ENCODE measurements at places on chromosomes 4 and X. TPM values are rescaled to one million over a fixed set of nuclear protein-coding genes. Genes with fewer than 3 reads are reported as not detected.

BGN gene
- 13.2 TPM for total RNA-seq

TRIM75 gene
- not detected for total RNA-seq

CXCL5 gene
- total RNA-seq, result not detected

PABPC5 gene
- total RNA-seq, result 1.1 TPM

PWWP3B gene
- not detected for total RNA-seq

HTR2C gene
- not detected for total RNA-seq

SLC10A6 gene
- not detected for total RNA-seq

ANOS1 gene
- total RNA-seq, result not detected

MAGEE2 gene
- total RNA-seq, result not detected

PLS3 gene
- 12.6 TPM for total RNA-seq

EDNRA gene
- 7.4 TPM for total RNA-seq

TMEM271 gene
- not detected for total RNA-seq

DNA sequence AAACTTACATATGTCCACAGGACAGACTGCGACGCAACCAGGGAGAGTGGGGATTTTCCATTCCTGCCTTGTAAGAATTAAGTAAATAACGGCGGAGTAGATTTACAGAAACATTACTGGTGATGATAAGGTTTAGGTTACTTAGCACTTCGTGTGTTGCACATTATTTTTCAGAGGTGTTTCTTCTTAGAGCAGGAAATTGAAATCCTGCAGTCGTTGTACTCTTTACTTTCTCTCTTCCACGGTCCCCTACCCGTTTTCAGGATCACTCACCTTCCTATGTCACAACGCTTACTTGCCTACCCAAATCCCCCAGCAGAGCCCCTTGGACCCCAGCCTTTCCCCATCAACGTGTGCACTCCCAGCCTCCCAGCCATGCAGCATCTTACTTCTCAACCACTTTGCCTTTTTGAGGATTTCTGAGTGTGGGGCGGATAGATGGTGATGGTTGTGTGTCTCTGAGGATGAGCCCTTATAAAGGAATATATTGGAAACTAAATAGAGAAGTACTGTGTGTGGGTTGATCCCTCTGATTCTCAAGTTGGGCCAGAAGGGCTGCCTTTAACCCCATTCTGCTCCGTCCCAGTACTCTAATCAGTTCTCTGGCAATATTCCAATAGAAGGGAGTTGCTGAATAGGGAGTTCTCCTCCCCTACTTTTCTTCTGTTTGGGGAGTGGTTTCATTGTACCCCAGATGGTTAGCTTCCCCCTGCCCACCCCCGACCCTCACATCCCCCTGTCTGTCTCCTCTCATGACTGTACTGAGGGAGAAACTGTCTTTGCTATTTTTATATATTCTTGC, 1.6 kb downstream of the MID2 start:
- DNase-seq, result no peak

DNA sequence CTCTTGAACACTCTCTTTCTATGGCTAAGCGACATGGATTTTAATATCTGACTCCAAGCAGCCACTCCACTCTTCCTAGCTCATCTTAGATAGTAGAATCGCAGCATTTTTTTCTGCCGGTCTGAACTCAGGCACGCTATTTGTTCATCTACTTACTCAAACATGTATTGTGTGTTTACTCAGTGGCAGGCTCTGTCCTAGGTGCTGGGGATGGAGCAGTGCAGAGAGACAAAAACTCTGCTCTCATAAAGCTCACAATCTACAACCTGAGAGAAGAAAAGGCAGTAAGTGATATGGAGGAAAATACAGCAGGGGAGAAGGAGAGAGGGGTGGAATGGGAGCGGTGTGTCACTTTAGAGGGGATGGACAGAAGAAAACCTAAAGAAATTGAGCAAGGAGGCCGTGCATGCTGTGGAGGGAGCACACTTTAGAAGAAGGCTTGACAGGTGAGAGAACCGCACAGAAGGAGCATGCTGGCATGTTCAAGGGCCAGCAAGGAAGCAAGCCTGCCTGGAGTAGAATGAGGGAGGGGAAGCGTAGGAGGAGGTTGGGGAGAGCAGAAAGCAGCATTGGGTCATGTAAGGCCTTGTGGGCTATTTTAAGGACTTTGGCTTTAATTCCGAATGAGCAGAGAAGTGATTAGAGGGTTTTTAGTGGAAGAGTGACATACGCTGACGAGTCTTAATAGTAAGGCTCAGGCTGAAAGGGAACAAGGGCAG, 132.0 kb downstream of the ANK2 start:
- no peak for DNase-seq

DNA sequence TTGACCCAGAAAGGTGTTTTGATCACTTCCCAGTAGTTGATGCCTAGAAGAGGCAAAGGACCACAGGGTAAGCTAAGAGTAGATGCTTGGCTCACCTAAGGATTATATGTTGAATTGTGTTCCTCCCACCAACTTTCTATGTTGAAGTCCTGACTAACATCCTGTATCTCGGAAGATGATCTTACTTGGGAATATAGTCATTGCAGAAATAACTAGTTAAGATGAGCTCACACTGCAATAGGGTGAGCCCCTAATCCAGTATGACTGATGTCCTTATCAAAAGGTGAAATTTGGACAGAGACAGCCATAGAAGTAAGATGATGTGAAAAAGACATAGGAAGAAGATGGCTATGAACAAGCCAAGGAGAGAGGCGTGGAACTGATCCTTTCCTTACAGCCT, 3.3 kb upstream of the HMGB2 start:
- DNase-seq, result no peak

GRCh38 chr4:167623241-167623572, 388.9 kb upstream of the SPOCK3 start:
- no peak for DNase-seq

- no peak for DNase-seq
Observed at GRCh38 chrX:35046660-35047296, 104.2 kb downstream of the FAM47B start.

- DNase-seq, result no peak
Observed at GRCh38 chr4:76563454-76564122, 128.6 kb downstream of the SHROOM3 start.

- DNase-seq, result no peak
Observed at GRCh38 chr4:112731715-112732114, 94.8 kb downstream of the LARP7 start.

DNA sequence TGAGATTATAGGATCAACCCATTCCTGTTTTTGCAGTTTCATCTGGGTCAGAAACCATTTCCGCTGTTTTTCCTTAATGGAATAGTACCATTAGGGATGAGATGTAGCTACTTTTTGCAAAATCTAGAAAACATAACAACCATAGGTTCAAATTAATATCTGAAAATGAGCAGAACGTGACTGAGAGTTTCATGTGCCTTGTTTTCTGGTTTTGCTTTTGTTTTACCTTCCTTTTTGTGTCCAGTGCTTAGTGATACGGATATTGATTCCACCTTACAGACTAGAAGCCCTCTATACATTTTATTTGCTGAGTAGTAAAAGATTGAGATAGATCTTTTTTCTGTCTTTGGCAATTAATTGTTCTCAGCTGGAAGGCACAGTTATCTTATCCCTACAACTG, 46.5 kb downstream of the SNX25 start:
- no peak for DNase-seq

GRCh38 chr4:184364100-184364921, 110.0 kb downstream of the IRF2 start:
- no peak for DNase-seq

GRCh38 chr4:112515198-112516065, 548 bp downstream of the NEUROG2 start:
- peak; percentile 56 for DNase-seq

GRCh38 chr4:87720094-87720691, 70.1 kb downstream of the DMP1 start:
- no peak for DNase-seq

DNA sequence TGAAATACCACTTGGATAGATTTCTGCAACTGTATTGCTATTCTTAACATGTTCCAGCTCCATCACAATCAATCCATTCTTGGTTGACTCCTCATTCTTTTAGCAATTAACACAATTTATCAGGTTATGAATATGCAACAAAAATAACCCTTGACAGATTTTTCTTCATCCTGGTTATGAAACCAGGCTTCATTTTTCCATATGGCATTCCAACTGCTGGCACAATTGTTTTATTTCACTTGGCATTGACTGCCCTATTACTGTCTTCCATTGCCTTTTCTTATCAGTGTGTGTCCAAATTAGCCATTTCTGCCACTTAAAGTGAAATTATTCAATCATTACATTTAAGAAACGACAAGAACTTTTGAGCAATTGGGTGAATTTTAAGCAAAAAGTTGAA, 388.8 kb upstream of the EPHA5 start:
- no peak for DNase-seq

DNA sequence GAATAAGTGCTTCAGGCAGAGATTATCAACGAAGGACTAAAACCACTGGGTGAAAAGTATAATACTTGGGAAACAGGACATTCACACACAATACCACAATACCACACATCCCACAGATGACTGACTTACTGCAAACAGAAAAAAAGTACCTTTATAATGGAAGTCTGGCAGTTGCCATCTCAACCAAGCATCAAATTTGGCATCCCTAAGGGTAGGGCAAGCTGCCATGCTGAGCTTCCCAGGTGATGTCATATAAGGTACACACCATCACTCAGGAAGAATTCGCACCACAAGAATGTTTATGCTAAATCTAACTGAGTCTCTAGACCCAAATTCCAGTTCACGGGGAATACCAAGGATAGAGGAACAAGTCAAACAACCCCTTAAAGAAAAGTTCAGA, 9.1 kb downstream of the QDPR start:
- DNase-seq, result no peak

- no peak for DNase-seq
Observed at GRCh38 chr4:82561786-82562563, at the start of gene TMEM150C. Gene TMEM150C, minus strand, starts transcription at chr4:82561988. Its CDS starts 57,331 bp downstream, at chr4:82504657.

DNA sequence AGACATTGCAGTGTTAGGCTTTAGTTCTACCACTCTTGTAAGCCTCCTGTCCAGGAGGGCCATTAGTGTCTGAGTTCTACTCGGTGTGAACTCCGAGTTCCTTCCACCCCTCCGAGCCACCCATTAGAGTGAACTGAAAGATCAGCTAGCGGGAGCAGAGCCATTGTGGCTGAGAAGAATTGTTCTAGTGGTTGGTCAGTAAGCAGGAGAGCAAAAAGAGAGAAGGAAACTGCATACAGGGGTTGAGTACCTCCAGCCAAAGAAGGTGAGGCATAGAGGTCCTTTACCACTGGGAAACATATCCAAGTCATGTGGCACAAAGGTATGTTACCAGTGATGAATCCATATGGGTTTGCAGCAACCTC, 96.9 kb downstream of the CPE start:
- no peak for DNase-seq

DNA sequence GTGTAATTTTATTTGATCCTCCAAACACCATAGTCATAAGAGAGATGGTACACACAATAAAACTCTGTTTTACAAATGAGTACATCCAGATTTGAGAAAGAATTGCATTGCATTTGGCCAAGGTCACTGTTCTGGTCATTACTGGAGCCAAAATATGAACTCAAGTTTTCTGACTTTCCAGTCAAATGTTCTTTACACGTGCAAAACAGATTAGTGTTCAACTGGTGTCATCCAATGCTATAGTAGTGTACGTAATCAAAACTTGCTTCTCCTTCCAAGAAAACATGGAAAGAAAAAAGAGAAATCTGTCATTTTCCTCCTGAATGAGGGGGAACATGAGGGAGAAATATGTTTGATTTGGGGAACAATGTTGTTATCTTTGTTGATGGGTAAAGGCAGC, 291.9 kb downstream of the NAF1 start:
- DNase-seq, result no peak

DNA sequence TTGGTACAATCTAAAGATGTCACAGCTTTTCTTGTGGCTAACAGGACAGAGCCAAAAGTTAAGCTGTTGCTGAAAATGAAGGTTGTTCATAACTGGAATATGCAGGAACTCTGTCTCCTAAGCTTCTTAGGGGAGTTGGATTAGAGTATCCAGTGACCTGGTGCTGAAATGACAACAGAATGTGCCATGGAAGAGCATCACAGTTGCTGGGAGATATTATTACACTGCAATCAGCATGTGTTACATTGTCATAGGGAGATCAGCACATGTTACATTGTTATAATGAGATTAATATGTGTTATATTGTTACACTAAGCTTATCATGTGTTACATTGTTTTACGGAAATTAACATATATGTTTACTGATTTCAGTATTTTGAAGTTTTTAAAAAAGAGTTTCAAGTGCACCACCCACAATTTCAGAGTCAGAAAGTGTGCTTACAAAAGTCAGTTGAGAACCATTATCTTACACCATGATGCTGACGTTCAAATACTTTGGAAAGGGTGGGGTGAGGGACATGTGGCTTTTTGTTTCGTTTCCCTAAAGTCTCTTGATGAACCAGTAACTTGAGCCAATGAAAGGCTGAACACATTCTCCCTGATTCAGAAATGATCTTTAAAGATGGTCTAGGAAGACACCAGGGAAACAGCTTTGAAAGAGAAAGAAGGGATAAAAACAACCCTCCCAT, 113.4 kb downstream of the DRD5 start:
- no peak for DNase-seq

Measured in Peyer's patch (tissue), 4 donors.